Urinary bladder (tissue), 4 donors: ENCODE measurements at places on chromosomes 5 and 9. TPM values are rescaled to one million over a fixed set of nuclear protein-coding genes. Genes with fewer than 3 reads are reported as not detected.

GRCh38 chr5:145922059-145922458 is 14.3 kb upstream of the SH3RF2 start:
- DNase-seq: no peak

DNA sequence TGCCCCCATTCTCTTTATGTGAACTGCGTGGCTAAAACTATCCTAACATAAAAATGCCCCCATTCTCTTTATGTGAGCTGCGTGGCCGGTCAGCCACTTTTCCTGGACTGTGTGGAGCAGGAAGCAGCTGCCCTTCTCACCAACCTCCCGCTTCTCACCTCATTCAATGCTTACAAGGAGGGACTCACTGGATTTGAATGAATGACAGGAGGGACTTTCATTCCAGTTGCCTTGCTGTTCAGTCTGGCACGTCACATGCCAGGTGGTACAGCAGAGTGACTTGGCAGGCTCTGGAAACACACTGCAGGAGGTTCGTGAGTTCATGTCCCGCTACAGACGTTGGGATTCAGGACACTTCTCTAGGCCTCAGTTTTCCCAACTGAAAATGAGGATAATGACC is 60.2 kb upstream of the NFIL3 start:
- no peak for DNase-seq

DNA sequence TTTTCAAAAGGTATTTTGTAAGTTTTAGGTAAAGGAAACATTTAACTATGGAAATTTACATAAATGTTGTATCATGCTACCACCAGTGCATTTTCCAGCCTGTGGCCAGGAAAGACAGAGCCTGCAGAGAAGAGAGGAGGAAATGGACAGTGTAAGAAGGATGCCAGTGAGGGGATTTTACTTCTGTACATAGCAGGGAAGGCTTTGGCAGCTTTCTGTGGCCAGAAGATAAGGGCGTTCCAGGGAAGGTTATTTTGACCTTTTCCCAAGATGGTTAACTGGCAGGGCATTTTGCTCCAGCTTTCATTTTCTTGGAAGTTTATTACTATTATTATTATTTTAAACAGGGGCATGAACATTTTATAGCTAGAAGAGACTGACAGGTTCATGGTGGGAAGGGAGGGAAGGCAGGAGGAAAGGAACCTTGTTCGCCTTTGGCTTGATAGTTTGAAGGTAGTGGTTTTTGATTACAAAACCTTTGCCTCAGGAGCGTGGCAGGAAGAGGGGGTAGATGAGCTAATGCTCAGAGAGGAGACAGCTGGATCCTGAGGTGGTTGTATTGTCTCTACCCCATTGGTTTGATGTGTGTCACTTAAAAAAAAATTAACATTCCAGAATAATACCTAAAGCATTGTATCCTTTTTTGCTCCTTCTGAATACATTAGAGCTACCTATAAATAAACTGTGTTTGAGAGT is 4.1 kb downstream of the ISOC1 start:
- no peak for DNase-seq

GRCh38 chr9:27491154-27491553 is 32.9 kb upstream of the IFNK start:
- no peak for DNase-seq

GRCh38 chr5:59091965-59092364 is 509.1 kb downstream of the RAB3C start:
- DNase-seq: peak; percentile 25

DNA sequence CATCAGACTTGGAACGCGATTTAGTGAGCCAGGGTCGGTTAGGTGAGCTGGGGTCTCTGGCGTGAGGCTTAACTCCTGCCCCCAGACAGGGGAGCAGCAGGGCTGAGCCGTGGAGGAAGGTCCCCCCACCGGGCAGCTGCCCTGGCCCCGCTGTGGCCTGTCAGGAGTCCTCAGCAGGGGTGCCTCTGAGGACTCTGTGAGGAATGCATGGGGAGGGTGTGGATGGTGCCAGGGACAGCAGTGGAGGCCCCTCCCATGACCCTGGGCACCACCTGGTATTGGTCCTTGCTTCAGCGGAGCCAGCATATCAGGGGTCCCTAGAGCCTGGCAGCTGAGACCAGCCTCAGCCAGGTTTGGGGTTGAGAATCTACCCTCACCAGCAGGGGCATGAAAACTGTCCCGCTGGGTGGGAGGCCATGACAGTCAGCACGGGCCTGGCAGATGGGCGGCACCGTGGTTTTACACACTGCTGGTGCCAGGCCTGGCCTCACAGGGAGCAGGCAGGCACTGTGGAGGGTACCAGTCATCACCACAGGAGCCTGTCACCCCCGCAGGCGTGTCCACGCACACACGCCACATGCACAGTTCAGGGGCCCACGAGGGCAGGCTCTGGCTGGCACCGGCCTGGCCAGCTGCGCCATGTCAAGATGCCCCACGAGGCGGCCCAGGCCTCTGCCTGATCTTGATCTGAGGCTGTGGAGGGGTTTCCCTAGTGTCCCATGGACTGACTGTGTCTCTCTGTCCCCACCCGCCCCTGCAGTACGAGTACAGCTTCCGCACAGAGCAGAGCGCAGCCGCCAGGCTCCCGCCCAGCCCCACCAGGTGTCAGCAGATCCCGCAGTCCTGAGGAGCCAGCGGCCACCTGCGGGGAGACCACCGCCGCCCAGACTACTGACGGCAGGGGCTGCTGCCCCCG is 111.1 kb upstream of the LMX1B start:
- DNase-seq: no peak

- DNase-seq: no peak
Measured at GRCh38 chr9:109001275-109001676, 12.0 kb downstream of the CTNNAL1 start.

DNA sequence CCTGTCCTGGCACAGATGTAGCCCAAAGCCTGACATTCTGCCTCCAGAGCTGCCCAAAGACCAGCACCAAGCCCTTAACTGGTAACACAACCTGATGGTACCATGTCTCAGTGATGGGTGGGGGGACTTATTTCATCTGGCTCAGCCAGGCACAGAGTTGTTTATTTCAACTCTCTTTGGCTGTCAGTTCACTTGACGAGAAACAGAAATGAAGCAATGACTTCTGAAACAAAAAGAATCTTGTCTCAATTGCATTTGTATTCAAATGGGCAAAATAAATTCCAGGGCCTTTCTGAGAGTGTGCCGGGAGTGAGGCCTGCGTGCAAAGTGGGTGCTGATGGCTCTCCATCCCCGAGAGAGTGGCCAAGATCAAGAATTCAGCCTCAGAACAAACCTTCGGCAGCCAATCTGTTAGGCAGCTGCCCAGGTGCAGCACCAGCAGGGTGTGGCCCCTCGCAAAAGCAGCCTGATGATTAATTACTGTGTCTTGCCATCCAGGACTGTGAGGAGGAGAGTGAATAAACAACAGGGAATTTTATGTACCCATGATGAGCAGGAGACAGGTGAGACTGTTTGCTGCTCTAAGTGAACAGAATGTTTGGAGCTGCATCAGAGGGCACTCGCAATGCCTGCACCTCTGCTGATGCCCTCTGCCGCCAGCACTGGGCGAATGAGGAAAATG is 238.0 kb downstream of the HSPA4 start:
- no peak for DNase-seq

DNA sequence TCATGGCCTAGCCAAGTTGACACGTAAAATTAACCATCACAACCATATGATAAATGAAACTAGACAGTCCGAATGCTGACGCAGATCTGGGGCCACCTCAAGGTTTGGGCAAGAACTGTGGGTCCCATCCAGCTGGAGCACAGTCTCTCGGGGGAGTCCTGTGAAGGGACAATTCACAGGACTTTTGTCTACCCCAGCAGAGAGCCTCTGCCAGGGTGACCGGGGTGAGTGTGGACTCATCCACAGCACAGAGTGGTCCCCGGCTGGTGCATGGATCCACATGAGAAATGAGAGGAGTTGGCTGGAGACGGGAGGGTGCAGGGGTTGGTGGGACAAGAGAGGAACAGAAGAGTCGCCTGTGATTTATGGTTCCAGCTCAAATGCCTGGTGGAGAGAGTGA is 17.7 kb upstream of the MED10 start:
- DNase-seq: no peak

DNA sequence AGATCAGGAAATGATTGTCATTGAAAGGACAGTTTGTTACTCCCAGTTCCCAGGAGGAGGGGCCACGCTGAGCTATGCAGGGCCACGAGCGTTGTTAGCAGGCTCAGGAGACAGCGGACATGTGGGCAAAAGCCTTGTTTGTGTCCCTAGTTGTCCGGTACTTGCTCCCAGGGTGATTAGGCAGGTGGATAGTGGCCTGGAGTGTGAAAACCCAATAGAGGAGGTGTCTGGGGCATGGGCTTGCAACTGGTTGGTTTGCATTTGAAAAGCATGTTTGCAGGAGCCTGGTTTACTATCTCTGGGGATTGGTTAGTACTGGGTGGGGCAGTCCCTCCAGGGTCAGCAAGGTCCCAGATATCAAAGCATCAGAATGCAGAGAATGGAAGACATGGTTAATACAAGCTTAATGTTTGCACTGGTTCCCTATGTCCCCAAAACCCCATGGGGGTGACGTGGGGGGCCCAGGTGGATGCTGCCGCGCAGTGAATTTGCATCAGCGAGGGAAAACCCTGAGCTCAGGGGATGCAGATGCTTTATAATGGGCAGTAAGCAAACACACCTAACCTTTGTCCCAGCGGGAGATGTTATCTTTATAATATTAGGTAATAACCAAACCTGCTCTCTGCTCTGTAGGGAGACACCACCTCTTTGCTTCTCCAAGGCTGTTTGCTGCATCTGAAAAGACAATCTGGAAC is 39.7 kb downstream of the ROPN1L start:
- DNase-seq: no peak

The FSD1L gene
- 1.7 TPM for polyA plus RNA-seq

DNA sequence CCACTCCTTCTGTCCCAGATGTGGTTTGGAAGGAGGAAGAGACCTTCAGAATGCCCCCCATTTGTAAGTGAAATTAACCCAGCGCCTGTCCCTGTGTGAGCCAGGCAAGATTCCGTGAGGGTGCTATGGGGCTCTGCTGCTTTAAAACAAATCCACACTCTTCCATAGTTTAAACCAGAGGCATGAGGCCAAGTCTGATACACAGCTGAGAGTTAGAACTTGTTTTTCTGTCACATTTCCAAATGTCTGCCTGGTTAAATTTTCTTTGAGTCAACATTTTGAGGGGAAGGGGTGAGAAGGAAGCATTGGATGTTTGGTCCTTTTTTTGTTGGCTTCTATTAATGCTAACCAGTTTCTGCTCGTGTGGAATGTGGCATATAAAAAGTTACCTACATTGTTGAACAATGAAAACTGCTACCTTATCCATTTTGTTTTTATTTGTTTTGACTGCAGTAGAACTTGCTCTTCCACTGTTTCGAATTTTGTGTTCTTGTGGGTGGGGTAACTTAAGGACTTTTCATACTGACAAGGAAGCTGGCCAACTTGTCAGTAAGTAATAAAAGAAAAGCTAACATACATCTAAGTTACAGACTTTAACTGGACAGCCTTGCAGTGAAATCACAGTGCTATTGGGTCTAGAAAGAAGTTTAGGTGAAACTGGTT is 12.9 kb downstream of the RGMB start:
- DNase-seq: no peak

- DNase-seq: no peak
Measured at GRCh38 chr9:88024896-88025295, 50.6 kb upstream of the CDK20 start.

- DNase-seq: no peak
Measured at GRCh38 chr5:127290946-127291693, 524 bp downstream of the MEGF10 start.

The SERF1B gene
- 49.9 TPM for polyA plus RNA-seq

GRCh38 chr5:2736872-2737271 is 14.6 kb downstream of the IRX2 start:
- DNase-seq: no peak

The CCDC192 gene
- polyA plus RNA-seq: 0.41 TPM

The MARCOL gene
- not detected for polyA plus RNA-seq

The IFNA17 gene
- polyA plus RNA-seq: not detected

GRCh38 chr5:125793470-125793869 is 629.7 kb upstream of the GRAMD2B start:
- no peak for DNase-seq

DNA sequence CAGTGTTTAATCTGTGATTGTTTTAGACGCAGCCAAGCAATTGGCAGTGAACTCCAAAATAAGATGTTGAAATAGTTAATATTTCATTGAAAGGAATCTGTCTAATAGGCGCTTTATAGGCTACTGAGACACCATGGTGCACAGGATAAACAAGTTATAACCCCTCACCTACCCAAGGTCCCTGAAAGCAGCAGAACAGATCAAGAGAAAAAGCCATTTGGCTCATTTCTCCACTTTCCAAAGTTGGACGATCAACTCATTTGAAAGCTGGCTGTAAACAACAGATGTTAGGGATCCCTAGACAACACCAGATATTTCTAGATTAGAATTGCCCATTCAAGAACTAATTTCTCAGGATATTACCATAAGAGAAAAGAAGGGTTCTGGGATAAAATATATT is 4.9 kb downstream of the PUM3 start:
- no peak for DNase-seq

The NEURL1B gene
- polyA plus RNA-seq: 51.9 TPM

The SLC45A2 gene
- polyA plus RNA-seq: not detected

DNA sequence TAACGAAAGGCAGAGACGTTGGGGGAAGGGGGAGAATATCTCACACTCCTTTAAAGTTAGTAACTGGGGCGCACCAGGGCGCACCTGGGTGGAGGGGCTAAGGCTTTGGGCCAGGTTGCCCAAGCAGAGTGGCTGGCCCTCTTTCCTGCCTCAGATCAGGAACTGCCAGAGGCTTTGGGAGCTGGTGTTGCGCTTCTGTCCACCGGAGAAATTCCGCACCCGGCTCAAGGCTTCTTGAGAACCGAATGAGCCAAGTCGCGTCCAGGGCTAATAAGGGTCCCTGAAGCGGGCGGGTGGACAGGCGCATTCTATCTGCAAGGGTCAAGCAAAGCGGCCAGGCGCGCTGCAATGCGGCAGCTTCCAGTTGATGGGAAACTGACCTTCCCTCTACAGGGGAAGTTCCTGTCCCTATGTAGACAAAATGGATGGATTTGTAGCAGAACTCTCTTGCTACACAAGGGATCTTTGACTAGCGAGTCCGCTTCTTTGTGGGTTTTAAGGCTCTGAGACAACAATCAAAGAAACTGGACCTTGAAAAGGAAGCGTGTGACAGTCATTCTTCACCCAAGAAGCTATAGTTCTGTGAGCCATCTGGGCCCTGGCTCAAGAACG is 5.5 kb downstream of the PAX5 start:
- DNase-seq: no peak

- no peak for DNase-seq
Measured at GRCh38 chr5:1874348-1874747, 8.4 kb downstream of the IRX4 start.

GRCh38 chr5:145967296-145967695 is 30.9 kb downstream of the SH3RF2 start:
- DNase-seq: no peak

- no peak for DNase-seq
Measured at GRCh38 chr5:176822041-176822792, 11.9 kb downstream of the UNC5A start.

The ZDHHC12 gene
- 35.5 TPM for polyA plus RNA-seq

DNA sequence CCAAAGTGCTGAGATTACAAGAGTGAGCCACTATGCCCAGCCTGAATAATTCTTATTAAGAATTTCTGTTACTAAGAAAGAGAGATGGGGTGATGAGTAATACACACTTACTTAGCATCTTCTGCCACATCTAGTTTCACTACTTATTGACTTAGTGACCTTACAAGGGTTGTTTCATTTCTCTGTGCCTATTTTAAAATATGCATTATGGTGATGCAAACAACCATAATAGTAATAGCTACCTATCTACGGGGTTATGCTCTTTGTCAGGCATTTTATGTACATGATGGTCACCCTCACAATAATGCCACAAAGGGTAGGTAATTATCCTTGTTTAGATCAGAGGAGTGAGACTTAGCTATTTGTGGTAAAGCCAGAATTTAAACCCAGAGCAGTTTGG is 499.0 kb upstream of the SGCD start:
- DNase-seq: no peak

The SNX18 gene
- polyA plus RNA-seq: 17.2 TPM

- no peak for DNase-seq
Measured at GRCh38 chr5:180414176-180414575, 61.0 kb upstream of the GFPT2 start.

The DDX46 gene
- 28.4 TPM for polyA plus RNA-seq
